Prostate gland (tissue), 2 donors: ENCODE measurements at places on chromosomes 5 and 9. TPM values are rescaled to one million over a fixed set of nuclear protein-coding genes. Genes with fewer than 3 reads are reported as not detected.

DNA sequence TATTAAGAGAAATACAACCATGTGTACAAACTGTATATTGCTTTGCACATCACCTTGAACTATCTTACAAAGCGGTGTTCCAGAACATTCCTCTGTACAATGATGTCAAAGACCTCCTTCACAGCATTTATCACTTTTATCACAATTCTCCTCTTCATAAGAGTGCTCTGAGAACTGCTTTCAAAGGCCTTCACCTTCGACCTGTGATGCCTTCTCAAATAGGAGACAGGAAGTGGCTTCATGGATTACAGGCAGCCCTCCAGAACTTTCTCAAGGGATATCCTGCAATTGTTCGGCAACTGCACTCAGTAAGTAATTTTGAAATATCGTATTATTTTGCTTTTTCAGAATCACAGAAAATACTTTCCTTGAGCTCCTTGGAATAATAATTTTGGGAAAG lies 68.0 kb upstream of the IL7R start:
- H3K4me3 ChIP-seq, result no peak overlapping the region
- no peaks in the 10 kb centered on the region for H3K4me1 ChIP-seq
- no peak overlapping the region for H3K27ac ChIP-seq
- H3K36me3 ChIP-seq, result no peaks in the 10 kb centered on the region
- H3K27me3 ChIP-seq, result no peaks in the 10 kb centered on the region
- no peak for DNase-seq

- H3K4me1 ChIP-seq, result no peaks in the 10 kb centered on the region
- no peak for DNase-seq
- H3K4me3 ChIP-seq, result no peak overlapping the region
- H3K27ac ChIP-seq, result no peak overlapping the region
Observed at GRCh38 chr9:77961541-77961940, 70.1 kb downstream of the GNAQ start.

- no peak for DNase-seq
- H3K27ac ChIP-seq, result peak overlapping the region; percentile 41
- no peaks in the 10 kb centered on the region for H3K27me3 ChIP-seq
- no peaks in the 10 kb centered on the region for H3K36me3 ChIP-seq
- no peak overlapping the region for H3K4me3 ChIP-seq
Observed at GRCh38 chr5:160165137-160166068, 46.2 kb upstream of the PWWP2A start.

- H3K27me3 ChIP-seq, result no peaks in the 10 kb centered on the region
- no peak overlapping the region for H3K27ac ChIP-seq
- H3K4me3 ChIP-seq, result no peak overlapping the region
- no peaks in the 10 kb centered on the region for H3K36me3 ChIP-seq
Observed at GRCh38 chr9:3290231-3290840, 235.5 kb downstream of the RFX3 start.

DNA sequence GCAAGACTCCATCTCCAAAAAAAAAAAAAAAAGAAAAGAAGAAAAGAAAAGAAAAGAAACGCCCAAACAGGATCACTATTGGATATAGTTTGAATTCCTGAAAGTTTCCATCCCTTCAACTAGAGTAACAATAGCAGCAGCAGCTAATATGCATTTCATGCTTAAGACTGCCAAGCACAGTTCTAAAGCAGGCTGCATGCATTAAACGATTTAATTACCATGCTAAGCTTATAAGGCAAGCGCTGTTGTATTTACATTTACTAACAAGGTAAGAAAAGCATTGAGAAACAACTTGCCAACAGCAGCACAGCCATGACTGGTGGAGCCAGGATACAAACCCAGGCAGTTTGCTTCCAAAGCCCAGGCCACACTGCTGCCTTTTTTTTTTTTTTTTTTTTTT lies 13.0 kb downstream of the TBC1D2 start:
- H3K27ac ChIP-seq, result no peak overlapping the region
- H3K4me1 ChIP-seq, result no peaks in the 10 kb centered on the region
- H3K36me3 ChIP-seq, result no peaks in the 10 kb centered on the region
- H3K27me3 ChIP-seq, result no peaks in the 10 kb centered on the region

GRCh38 chr9:36382484-36382883 lies 17.6 kb downstream of the RNF38 start:
- no peak overlapping the region for H3K27ac ChIP-seq
- no peak overlapping the region for H3K4me3 ChIP-seq
- H3K4me1 ChIP-seq, result no peaks in the 10 kb centered on the region
- no peaks in the 10 kb centered on the region for H3K27me3 ChIP-seq
- no peak for DNase-seq

CDKN2A gene
- total RNA-seq, result 4.5 TPM

DNA sequence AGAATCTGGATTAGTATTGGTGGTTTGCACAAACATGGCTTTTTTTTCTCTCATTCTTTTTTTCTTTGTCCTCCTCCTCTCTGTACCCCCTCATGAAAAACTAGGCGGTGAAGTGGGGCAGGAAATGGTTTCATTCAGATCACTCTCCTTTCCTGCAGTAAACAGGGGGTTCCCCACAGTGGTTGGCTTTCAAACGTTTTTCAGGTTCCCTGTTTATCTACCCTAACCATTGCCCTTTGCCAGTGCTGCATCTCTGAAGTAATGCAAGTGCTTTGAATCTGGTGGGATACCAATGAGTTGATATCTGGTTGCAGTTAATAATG lies 29.8 kb downstream of the NR4A3 start:
- H3K27ac ChIP-seq, result no peak overlapping the region
- H3K27me3 ChIP-seq, result no peaks in the 10 kb centered on the region
- no peak overlapping the region for H3K4me3 ChIP-seq
- H3K4me1 ChIP-seq, result no peaks in the 10 kb centered on the region
- H3K36me3 ChIP-seq, result peaks cover 4% of the 10 kb centered on the region
- DNase-seq, result no peak

ALAD gene
- total RNA-seq, result 59.8 TPM

ARHGEF37 gene
- 61.1 TPM for total RNA-seq

- no peaks in the 10 kb centered on the region for H3K36me3 ChIP-seq
- H3K4me1 ChIP-seq, result no peaks in the 10 kb centered on the region
Observed at GRCh38 chr9:36764364-36765076, 191.8 kb downstream of the MELK start.

ANKRD20A1 gene
- 2.2 TPM for total RNA-seq

DNA sequence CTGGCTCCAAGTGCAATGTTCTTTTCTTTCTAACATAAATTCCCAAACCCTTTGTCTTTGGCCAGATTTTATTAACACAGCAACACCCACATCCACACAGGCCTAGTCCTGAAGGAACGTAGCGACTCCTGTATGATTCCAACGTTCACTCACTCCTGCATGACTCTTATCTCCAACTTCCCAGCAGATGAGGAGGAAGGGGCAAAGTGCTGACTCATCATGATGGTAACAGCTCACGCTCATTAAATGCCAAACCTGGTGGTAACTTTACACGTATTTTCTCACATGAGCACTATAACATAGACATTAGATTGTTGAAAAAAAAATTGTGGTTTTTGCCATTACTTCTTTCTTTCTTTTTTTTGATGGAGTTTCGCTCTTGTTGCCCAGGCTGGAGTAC lies 1349.5 kb downstream of the EFNA5 start:
- DNase-seq, result no peak
- H3K36me3 ChIP-seq, result no peaks in the 10 kb centered on the region
- H3K27me3 ChIP-seq, result no peaks in the 10 kb centered on the region

DNA sequence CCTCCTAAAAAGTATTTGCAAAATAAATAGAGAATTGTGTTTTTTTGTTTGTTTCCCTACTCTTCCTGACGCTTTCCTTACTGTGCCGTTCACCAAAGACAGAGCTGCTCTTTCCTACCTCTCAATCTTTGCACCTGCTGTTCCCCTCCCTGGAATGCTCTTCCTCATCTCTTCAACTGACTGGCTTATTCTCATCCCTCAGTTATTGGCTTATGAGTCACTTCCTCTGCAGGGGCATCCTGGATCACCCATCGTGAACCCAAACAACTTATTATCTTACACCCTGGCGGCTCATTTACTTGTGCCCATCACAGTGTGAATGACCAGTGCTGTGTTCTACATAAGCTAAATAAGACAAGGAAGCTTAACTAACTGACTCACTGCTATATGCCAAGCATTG lies 36.1 kb upstream of the CCNG1 start:
- H3K4me3 ChIP-seq, result no peak overlapping the region
- no peak overlapping the region for H3K27ac ChIP-seq
- no peaks in the 10 kb centered on the region for H3K27me3 ChIP-seq
- no peaks in the 10 kb centered on the region for H3K36me3 ChIP-seq
- H3K4me1 ChIP-seq, result no peaks in the 10 kb centered on the region
- no peak for DNase-seq

DNA sequence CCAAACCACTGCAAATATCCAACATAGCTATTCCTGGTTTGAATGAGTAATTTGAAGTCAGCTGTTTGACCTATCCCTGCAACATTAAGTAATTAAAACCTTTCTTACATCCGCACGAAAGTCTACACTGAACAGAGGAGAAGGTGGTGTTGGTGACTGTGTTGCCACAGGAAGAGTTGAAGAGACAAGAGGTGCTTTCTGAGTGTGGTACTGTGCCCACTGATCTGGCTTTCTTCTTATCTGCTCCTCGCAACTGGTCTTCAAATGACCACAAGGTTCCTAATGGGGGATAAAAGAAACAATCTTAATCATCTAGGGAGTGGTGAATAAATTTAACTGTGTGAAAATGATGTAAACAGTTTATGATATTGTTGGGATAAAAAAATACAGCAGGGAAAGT lies 29.4 kb upstream of the PDCL start:
- no peak overlapping the region for H3K27ac ChIP-seq
- H3K36me3 ChIP-seq, result peaks cover 8% of the 10 kb centered on the region

- no peak overlapping the region for H3K27ac ChIP-seq
- no peaks in the 10 kb centered on the region for H3K4me1 ChIP-seq
- no peaks in the 10 kb centered on the region for H3K27me3 ChIP-seq
- H3K36me3 ChIP-seq, result no peaks in the 10 kb centered on the region
Observed at GRCh38 chr5:1662559-1663085, 137.0 kb downstream of the MRPL36 start.

GRCh38 chr5:103066326-103066725 lies 53.6 kb downstream of the GIN1 start:
- no peaks in the 10 kb centered on the region for H3K36me3 ChIP-seq
- H3K4me1 ChIP-seq, result no peaks in the 10 kb centered on the region
- no peaks in the 10 kb centered on the region for H3K27me3 ChIP-seq
- no peak overlapping the region for H3K27ac ChIP-seq

DNA sequence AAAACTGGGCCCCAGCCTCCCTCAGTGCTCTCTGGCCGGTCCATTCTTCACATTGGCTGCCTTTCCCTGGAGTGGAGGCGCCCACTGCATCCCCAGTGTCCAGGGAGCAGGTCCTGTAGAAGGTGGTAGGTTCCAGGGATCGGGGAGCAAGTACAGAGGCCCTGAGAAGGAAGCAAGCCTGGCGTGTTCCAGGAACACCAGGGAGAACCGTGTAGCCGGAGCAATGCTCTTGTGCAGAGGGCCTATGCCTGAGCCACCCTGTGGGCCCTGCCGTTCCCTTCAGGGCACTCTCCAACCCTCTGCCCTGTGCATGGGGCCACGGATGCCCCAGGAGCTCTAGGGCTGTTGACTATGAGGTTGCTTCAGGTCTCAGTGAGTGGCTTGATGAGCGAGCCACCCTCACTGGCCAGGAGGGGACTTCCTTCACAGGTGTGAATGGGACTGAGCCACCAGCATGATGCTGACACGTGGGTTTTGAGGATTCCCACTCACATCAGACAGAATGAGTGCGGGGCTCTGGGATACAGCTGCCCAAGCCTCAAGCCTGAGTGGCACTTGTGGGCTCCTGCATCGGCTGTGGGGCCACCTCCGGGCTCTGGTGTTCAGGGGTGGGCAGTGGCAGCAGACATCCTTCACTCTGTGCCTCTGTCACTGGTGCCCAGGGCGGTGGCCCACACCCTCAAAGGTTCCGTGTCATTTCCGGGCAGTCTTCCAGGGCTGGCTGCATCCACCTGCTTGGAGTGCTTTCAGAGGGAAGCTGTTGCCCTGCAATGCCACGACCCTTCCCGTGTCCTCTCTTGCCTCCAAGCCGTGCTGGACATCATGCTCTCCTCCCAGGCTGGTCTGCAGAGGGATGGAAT lies 54.4 kb downstream of the ADAMTS2 start:
- no peak for DNase-seq
- no peak overlapping the region for H3K27ac ChIP-seq
- H3K27me3 ChIP-seq, result peaks cover 3% of the 10 kb centered on the region
- H3K36me3 ChIP-seq, result no peaks in the 10 kb centered on the region
- H3K4me3 ChIP-seq, result no peak overlapping the region

- H3K4me1 ChIP-seq, result peaks cover 14% of the 10 kb centered on the region
- DNase-seq, result no peak
- H3K27me3 ChIP-seq, result no peaks in the 10 kb centered on the region
- H3K4me3 ChIP-seq, result peak overlapping the region; percentile 99
- H3K36me3 ChIP-seq, result peaks cover 22% of the 10 kb centered on the region
- H3K27ac ChIP-seq, result no peak overlapping the region
Observed at GRCh38 chr5:179620703-179621350, 2.6 kb downstream of the HNRNPH1 start.

- no peak for DNase-seq
- no peak overlapping the region for H3K4me3 ChIP-seq
- H3K27me3 ChIP-seq, result no peaks in the 10 kb centered on the region
Observed at GRCh38 chr5:179799644-179799973, 5.8 kb downstream of the LTC4S start.

GRCh38 chr5:65290677-65291076 lies 191.0 kb downstream of the ADAMTS6 start:
- H3K27me3 ChIP-seq, result no peaks in the 10 kb centered on the region
- no peak for DNase-seq
- H3K4me1 ChIP-seq, result no peaks in the 10 kb centered on the region
- H3K4me3 ChIP-seq, result no peak overlapping the region

DNA sequence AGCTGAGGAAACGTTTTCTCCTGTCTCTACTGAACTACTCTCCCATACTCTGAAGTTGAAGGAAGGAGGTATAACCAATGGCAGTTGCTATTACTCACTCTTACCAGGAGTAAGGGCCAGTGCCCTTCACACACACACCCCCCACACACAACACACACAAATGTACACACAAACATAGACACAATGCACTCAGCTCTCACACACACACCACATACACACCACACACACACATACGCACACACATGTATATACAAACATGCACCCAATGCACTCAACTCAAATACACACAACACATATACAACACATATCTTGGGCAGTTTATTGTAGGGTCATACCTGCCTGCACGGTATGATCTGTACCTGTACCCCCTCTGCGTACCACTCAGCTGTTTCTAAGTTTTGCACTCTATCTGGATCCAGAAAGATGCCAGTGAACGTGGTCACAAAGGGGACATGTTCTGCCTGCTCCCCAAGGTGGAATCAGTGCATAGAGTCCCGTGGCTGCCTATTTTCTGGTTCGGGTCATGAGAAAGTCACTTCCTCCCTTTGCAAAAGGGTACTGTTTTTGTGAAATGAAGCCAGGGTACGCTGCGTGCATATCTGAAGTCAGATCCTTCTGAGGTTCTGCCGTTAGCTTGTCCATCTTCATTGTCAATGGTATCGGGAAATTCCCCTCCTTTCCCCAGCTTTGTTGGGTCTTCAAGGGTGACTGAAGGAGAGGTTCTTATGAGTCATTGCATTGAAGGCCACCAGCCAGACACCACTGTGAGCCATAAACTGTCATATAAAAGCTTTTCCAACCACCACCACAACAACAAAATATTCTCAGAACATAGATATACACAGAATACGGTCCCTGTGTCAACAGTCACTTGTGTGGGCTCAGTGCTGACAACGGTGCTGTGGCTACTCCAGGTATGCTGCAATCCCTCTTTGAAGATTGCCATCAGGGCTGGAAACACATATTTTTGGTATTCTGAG lies 131.9 kb downstream of the UGCG start:
- no peaks in the 10 kb centered on the region for H3K36me3 ChIP-seq
- H3K4me1 ChIP-seq, result peaks cover 7% of the 10 kb centered on the region
- DNase-seq, result no peak
- H3K27me3 ChIP-seq, result no peaks in the 10 kb centered on the region
- no peak overlapping the region for H3K4me3 ChIP-seq

PIP5KL1 gene
- total RNA-seq, result 16.5 TPM

SPATA9 gene
- total RNA-seq, result not detected

GRCh38 chr9:110744715-110745384 lies 76.3 kb downstream of the MUSK start:
- DNase-seq, result peak; percentile 26
- no peaks in the 10 kb centered on the region for H3K4me1 ChIP-seq
- no peaks in the 10 kb centered on the region for H3K36me3 ChIP-seq
- H3K4me3 ChIP-seq, result no peak overlapping the region
